Stimulated activated memory B cell treated with anti-CD40 and anti-IgM and Interleukin-4, amounts not matched to agents 10 μg/mL and 1 μg/mL and 100 μg/mL, for 72 hours (primary cell): ENCODE measurements at places on chromosomes 2 and 18.

- ATAC-seq, result no peak
These were observed 129.4 kb downstream of the RAD51AP2 start for GRCh38 chr2:17388798-17389197.

DNA sequence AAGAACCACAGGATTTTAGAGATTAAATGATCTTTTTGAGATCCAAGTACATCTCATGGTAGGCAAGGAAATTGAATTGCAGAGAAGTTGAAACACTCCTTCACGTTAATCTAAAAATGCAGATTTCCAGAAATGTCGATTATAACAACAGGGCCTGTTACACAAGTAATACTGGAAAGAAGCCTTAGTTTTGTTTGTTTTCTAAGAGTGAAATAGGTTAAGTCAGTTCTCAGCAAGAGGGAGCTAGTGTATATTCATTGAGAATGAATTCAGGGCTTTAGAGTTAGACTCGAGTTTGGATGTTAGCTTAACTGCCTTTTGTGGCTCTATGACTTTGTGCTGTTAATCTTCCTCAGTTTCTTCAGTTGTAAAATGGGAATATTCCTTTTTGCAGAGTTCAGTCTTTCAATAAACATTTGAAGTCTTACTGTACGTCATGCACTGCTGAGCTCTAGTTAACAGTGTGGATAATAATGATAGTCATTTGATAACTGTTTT lies 926 bp downstream of the NDUFV2 start:
- no peak for ATAC-seq

DNA sequence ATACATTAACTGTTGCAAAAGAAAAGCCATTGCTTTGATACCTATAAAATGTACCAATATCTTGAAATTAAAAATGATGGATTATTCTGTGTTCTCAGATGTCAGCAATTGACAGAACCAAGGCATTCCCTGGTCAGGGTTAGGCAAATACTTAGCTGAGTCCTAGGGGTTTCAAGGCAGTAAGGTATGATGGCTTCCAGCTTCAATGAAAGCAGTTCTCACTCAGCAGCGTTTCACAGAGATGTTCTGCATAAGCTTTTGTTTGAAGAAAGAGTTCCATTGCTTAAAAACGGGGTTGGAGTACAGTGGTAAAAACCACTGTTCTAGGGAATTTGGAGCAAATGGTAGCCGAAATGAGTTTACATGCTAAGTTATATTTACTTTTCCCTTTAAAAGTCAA lies 17.0 kb upstream of the KANSL1L start:
- no peak for ATAC-seq

- ATAC-seq, result no peak
These were observed 62.8 kb downstream of the PRELID3A start for GRCh38 chr18:12470382-12471075.

DNA sequence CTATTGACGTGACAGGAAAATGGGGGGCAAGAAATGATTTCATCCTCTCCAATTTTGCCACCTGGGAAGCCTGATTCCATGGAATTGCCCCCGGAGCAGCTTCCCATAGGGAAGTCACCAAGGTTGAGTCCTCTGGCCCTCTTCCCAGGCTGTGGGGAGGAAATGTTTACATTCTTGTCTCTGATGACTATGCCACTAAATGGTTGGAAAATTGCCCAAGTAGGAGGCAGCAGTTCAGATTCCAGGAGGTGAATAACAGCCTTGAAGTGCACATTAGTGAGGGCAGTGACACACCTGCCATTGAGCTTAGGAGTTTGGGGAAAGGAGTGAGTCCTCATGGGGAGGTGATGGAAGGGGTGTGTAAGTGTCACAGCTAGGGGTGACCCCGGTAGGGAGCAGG lies 449.2 kb upstream of the DCC start:
- peak; percentile 34 for ATAC-seq
